ENCODE measurements at places on chromosomes 3 and 15. TPM values are rescaled to one million over a fixed set of nuclear protein-coding genes. Genes with fewer than 3 reads are reported as not detected.

Gene ETFA
- 67.2 TPM for total RNA-seq

Gene PRSS50
- total RNA-seq = not detected

Gene ATP10A
- total RNA-seq = 3.5 TPM

Gene PTX3
- 8.0 TPM for total RNA-seq

Gene MINAR1
- 0.64 TPM for total RNA-seq

Gene P2RY14
- 3.2 TPM for total RNA-seq

Gene MLF1
- total RNA-seq = 5.4 TPM

Gene FETUB
- 8.3 TPM for total RNA-seq

Gene MUC4
- not detected for total RNA-seq

Gene TEX55
- not detected for total RNA-seq

Gene MYZAP
- 21.4 TPM for total RNA-seq

Gene IQCF5
- total RNA-seq = not detected

Gene MYH15
- total RNA-seq = 0.08 TPM

Gene KIF23
- total RNA-seq = 2.9 TPM

Gene SLCO2A1
- 5.4 TPM for total RNA-seq

Gene LRRC58
- 30.3 TPM for total RNA-seq

Gene CCR3
- 0.55 TPM for total RNA-seq
